ENCODE measurements at places on chromosomes 4 and X.

DNA sequence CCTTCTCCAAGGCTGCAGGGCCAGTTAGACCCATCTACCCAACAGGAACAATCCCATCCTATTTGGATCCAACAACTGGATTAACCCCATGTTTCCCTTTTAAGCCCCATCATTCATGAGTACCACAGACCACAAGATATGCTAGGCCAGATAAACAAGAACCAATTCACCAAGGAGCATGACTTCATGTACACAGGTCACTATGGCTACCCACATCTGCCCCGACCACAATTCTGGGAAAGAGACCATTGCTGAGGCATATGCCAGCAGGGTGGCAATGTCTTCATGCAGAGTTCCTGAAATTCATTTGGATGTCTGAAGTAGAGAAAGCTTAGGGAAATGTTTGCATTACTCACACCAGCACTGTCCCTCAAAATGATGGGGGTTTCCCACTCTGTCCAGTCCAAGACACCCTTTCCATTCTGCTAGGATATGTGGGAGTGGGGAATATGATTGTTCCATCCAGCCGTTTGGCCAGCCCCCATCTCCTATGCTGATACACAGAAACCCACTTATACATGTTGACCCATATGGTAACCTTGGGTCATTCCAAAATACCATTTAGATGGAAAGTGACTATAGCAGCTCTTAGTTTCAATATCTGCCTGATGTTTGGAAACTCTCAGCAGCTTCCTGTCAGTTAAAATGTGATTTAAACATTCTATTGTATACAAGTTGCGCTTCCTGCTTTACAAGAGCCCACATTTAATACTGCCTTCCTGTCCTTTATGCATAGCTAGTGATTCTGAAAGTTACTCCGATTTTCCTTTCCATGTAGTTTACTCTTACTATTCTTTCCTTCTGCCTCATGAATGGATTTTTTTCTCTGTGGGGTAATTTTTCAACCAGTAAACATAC, 129.0 kb downstream of the AMMECR1 start:
- no peak for DNase-seq

GRCh38 chr4:54513204-54513603, 144.6 kb upstream of the KIT start:
- DNase-seq, result no peak

GRCh38 chr4:145909281-145909715, 29.3 kb downstream of the ZNF827 start:
- no peak for DNase-seq

GRCh38 chr4:46124773-46125413, 1.0 kb upstream of the GABRG1 start:
- no peak for DNase-seq

- no peak for DNase-seq
Measured at GRCh38 chr4:89563431-89563830, 255.8 kb upstream of the GPRIN3 start.

DNA sequence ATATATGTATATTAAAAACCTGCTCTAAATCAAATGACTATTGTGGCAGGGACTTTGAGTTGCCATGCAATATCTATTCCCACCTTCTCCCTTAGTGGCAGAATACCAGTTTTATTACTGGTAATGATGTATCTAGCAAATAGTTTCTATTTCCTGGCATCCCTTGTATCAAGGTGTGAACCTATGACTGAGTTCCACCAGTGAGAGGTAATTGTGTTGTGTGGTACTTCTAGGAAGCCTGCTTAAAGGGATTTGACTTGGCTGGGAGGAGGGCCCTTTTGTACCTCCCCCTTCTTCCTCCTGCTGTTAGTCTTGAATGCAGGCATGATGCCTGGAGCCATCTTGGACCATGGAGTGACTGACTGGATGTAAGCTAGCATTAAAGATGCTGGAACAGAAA, 65.4 kb upstream of the DYNLT3 start:
- no peak for DNase-seq

GRCh38 chrX:17633546-17633945, 103.7 kb upstream of the SCML1 start:
- no peak for DNase-seq

DNA sequence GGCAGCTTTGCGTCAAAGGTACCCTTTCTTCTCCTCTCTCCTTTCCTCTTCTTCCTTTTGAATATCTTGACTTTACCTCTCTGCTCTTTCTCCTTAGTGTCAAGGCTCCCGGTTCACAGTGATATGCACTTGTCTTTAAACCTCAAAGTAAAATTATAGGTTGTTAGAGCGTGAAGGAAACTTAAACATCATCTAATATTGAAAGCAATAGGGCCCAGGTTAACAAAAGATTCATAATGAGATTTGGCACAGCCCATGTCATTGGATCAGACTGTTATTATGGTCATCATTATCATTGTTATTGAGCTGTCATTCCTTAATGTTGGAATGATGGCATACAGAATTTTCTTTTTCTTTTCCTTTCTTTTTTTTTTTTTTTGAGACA, 32.5 kb downstream of the FTHL17 start:
- no peak for DNase-seq

GRCh38 chr4:155473420-155474095, 96.8 kb upstream of the MAP9 start:
- no peak for DNase-seq

DNA sequence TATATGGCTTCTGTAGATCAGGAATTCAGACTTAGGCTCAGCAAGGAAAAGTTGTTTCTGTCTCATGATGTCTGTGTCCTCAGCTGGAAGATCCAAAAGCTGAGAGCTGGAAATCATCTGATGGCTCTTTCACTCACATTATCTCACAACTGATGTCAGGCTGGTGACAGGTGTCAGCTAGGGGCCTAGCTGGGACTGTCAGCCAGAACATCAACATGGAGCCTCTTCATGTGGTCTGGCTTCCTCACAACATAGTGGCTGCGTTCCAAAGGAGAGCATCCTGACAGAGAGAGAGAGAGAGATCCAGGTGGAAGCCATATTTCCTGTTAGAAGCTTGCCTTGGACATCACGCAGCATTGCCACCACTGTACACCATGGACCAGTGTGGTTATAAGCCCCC, 10.6 kb upstream of the INTS6L start:
- DNase-seq, result no peak

GRCh38 chr4:143667461-143667860, 33.0 kb downstream of the FREM3 start:
- no peak for DNase-seq

DNA sequence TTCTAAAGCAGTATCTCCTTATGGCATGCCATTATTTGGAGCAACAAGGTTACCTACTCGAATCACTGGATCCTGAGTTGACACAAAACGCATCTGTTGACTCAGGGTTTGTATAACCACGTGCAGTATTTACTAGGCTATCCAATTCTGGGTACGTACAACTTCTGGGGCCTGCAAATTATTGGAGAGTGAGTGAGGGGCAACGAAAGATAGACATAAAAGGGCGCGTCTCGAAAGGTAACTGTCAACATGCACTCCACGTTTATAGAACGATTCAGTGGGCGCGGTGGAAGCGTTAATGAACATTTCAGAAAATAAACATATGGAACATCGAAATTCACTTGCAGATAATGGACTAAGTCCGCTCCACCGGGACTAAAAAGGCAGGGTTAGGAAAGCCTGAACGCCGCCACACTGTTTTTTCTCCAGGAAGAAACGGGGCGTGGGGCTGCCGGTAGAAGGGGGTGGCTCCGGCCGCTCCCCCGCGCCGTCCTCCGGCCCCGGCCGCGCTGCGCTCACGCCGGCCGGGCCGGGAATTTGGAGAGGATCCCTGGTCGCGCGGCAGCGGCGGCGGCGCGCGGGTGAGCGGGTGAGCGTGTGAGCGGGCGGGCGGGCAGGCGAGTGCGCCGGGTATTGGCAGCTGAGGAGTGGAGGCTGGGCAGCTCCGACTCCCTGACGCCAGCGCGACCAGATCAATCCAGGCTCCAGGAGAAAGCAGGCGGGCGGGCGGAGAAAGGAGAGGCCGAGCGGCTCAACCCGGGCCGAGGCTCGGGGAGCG, at the start of gene SMAD1:
Gene SMAD1, plus strand, starts transcription at position 690 of the 778 bp plus-strand sequence. CDS start 32,761 bp downstream, outside the sequence.
- no peak for DNase-seq

GRCh38 chr4:43048570-43048969, 156.1 kb downstream of the GRXCR1 start:
- DNase-seq, result no peak

DNA sequence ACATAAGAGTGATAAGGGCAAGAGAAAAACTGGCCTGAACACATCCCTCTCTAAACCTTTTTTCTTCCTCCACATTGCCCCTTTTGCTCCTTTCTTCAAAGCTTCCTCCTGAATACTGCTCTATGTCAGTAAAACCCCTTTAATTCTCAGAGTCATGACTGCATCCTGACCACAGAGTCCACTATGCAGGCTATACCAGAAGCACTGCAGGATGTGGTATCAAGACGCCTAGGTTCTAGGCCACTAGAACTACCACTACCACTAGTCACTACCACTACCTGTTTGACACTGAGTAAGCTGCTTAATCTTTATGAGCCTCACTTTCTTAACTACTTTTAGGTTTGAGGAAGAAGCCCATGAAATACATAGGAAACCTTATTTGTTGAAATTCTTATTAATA, 38.7 kb downstream of the ARHGEF9 start:
- DNase-seq, result no peak

DNA sequence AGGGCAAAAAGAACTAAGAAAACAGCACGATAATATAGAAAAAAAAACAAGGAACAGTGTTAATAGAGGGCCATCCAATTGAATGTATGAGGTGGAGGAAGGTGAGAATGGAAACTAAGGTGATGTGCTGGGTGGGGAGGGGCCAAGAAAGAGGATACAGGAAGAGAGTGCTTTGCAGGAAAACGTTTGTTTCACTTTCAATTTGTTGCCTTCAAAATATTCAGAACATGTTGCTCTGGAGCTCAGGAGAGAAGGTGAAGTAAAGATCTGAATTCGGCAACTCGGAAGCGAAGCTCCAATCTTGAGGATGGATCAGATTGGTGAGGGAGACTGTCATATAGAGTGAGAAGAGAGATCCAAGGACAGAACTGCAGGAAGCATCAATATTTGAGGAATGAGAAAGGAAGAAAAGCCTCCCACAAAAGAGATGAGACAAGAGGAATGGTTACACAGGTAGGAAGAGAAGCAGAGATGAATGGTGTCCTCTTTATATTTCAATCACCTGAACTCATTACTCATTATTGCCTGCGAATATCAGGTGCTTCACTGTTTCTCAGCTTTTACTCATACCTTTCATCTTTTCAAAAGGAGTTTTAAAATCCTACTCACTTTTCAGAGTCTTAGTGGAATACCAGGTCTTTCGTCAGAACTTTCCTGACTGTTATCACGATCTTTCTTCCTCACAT, 14.7 kb upstream of the SEC24D start:
- no peak for DNase-seq

DNA sequence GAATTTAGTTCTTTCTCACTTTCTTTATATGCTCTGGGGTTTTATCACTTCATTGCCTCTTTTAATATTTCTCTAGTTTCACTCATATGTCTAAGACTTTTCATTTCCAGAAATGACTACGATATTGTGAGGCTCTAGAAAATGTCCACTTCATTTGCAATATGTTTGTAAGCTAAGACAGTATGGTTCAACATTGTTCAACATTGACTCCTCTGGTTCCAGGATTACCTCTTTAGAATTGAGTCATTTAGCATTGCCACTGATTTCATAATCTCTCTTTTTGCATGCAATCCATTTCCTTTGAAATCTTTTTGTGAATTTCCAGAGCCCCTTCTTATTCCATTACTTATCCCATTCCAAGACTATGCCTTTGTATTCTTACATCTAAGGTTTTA, 32.3 kb downstream of the BBS12 start:
- no peak for DNase-seq

DNA sequence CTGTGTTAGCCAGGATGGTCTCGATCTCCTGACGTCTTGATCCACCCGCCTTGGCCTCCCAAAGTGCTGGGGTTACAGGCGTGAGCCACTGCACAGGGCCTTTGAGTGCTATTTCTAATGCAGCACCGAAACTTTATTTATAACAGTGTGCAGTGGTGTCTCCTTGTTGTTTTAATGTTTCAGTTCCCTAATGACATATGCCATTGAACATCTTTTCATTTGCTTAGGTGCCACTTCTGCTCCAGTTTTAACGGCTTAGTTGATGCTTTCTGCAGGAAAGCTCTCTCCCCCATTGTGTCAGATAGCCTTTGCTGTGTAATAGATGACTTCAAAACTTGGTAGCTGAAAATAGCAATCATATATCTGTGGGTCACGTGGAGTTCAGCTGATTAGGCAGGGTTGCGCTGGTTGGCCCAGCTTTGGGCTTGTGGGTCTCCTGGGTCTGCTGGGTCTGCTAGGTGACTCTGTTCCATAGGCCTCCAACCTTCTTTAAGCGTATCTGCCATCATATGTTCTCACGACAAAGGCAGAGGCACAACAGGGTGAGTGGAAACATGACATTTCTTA, 76.4 kb upstream of the SHISA3 start:
- no peak for DNase-seq

GRCh38 chr4:29983890-29984289, 736.3 kb upstream of the PCDH7 start:
- no peak for DNase-seq

- DNase-seq, result no peak
Measured at GRCh38 chr4:68469482-68469881, 22.2 kb downstream of the TMPRSS11E start.

- no peak for DNase-seq
Measured at GRCh38 chr4:186032259-186032658, 36.7 kb upstream of the TLR3 start.

GRCh38 chr4:165707128-165707527, 165.9 kb upstream of the TLL1 start:
- no peak for DNase-seq

GRCh38 chr4:55013431-55013955, 111.9 kb downstream of the KDR start:
- no peak for DNase-seq

DNA sequence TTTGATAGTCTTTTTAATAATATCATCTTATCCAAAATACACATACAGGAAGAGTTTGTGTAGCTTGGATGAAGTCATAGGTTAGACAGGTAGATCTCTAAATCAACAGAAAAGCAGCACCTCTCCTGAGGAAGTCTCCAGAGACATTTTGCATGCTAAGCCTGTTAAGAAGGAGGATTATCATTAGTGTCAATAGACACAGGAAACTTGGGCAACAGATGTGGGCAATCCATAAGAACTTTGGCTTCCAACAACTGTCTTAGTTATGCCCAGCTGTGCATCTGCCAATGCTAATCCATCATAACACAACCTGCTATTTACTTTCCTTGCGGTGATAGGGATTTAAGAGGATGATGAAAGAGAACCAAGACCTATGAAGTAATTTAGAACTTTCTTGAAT, 1052.6 kb downstream of the RPA4 start:
- no peak for DNase-seq

DNA sequence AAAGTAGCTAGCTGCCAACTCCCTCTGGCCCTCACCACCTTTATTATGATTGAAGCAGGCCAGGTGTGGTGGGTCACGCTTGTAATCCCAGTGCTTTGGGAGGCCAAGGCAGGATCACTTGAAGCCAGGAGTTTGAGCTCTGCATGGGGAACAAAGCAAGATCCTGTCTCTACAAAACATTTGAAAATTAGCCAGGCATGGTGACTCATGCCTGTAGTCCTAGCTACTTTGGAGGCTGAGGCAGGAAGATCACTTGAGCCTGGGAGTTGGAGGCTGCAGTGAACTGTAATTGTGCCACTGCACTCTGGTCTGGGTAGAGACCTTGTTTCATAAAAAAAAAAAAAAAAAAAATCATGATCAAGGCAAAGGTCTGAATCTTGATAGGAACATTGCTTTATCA, 467.0 kb upstream of the DIPK2B start:
- no peak for DNase-seq
